Hindlimb muscle (tissue), 1 donor: ENCODE measurements at places on chromosomes 3 and 15. TPM values are rescaled to one million over a fixed set of nuclear protein-coding genes. Genes with fewer than 3 reads are reported as not detected.

The RLBP1 gene
- 0.30 TPM for polyA plus RNA-seq

The VPS8 gene
- polyA plus RNA-seq, result 86.4 TPM

The ZNF35 gene
- polyA plus RNA-seq, result 6.2 TPM

The VEPH1 gene
- 1.0 TPM for polyA plus RNA-seq

The MRAS gene
- polyA plus RNA-seq, result 75.7 TPM

The ZIC4 gene
- polyA plus RNA-seq, result 3.8 TPM

- DNase-seq, result no peak
Observed at GRCh38 chr15:99507016-99507503, 58.7 kb upstream of the MEF2A start.

GRCh38 chr15:75233504-75234190 is 24.5 kb upstream of the GOLGA6C start:
- DNase-seq, result no peak

- no peak for DNase-seq
Observed at GRCh38 chr3:49727924-49728361, 4.2 kb upstream of the GMPPB start.

- DNase-seq, result no peak
Observed at GRCh38 chr15:98408231-98408630, 240.1 kb upstream of the IGF1R start.

GRCh38 chr3:42355612-42356011 is 54.8 kb downstream of the LYZL4 start:
- DNase-seq, result no peak

DNA sequence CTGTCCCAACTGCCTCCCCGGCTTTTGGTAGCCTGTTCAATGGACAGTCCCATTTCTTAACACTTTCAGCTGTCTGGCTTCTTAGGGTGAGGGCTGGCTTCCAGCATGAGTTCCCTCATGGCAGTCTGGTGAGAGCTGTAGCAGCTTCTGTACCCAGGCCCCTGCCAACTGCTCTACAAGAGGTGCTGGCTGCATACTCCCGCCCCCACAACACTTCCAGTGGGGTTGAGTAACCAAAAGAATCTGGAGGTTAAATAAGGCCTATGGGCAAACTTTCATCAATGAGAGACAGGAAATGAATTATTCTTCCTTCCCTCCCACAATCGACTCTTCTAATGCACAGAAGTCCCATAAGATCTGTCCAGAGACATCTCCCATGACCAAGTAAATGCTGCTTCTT is 145.0 kb downstream of the NEK10 start:
- DNase-seq, result no peak

DNA sequence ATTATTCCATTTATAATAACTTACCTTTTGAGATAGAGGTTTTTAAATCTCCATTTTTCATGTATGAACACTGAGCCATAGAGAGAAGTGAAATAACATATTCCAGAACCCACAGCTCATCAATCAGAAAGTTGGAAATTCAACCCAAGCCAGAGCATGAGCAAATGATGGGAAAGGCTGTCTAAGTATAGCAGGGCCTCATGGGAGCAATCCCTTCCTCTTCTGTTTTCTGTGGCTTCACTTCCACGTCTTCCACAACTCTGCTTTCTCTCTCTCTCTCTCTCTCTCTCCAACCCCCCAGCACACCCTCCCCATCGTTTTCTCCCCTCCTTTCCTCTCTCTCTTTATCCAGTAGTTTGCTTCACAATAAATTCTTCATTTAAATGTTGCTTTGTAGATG is 14.8 kb upstream of the IL1RAP start:
- no peak for DNase-seq

- DNase-seq, result no peak
Observed at GRCh38 chr3:58746758-58747157, 80.2 kb upstream of the FAM3D start.

GRCh38 chr15:61811952-61812351 is 248.3 kb downstream of the VPS13C start:
- DNase-seq, result no peak

GRCh38 chr3:22399566-22399965 is 648.6 kb upstream of the ZNF385D start:
- DNase-seq, result no peak

DNA sequence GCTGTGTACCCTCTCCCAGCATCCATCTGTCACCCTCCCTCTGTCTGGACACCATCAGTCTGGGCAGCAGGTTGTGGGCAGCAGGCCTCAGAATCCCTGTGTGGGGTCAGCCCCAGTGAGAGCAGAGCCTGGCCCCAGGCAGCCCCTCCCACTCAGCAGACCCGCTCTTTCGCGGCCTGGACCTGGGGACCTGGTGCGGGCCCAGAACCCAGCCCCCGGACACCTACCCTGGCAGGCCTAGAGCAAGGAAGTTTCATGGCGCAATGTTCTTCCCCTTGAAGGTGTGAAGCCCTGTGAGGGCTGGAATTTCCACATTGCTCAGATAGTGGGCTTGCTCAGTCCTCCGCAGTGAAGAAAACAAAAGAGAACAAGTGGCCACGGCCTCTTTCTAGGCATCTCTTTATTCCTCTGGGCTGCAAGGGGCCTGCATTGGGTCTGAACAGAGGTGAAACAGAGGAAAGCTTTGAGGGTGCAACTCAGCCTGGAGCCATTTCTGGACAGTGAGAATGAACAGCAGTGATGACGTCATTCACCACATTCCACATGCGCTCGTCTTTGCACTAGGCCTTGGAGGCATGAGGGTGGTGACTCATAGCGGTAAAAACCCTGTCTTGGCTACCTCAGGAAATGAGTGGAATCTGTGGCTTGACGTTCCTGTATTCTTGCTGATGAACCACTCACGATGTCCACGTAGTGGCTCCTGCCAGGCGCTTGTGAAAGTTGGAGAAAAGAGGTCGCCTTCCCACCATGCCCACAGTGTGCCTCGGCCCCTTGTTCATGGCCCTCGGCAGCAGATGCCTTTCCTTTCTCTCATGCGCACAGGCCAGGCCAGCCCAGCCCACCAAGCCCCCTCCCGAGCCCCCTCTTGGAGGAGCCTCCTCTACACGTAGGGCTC is 66.1 kb downstream of the SLC30A4 start:
- DNase-seq, result no peak

- no peak for DNase-seq
Observed at GRCh38 chr15:52018244-52018643, 775 bp upstream of the MAPK6 start.

DNA sequence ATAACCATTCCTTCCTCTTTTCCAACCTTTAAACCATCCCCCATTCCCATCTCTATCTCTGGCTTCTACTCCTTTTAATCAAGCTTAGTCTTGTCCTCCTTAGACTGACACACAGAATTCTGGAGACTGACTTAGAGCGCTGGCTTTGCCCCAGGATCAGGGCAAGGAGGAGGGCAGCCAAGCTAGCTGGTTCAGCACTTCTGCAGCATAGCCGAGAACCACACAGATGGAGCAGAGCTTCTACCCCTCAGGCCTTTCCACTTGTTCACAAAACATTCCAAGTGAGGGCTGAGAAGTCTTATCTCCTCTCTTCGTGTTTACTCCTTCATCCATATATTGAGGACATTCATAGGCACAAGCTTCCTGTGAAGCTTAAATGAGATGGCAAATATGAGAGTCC is 246.5 kb upstream of the PEX5L start:
- DNase-seq, result no peak

DNA sequence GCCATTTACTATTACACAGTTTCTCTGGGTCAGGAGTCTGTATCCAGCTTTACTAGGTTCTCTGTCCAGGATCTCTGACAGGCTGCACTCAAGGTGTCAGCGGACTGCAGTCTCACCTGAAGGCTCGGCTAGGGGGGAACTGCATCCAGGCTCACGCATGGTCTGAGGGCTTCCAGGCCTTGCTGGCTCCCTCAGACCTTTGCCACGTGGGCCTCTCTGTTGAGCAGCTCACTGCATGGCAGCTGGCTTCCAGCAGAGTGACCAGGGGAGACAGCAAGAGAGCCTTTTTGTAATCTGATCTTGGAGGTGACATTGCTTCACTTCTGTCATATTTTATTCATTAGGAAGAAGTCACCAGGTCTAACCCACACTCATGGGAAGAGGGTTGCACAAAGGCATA is 152.3 kb downstream of the CACNA2D3 start:
- DNase-seq, result no peak

- no peak for DNase-seq
Observed at GRCh38 chr15:58923696-58924300, 9.7 kb downstream of the SLTM start.

DNA sequence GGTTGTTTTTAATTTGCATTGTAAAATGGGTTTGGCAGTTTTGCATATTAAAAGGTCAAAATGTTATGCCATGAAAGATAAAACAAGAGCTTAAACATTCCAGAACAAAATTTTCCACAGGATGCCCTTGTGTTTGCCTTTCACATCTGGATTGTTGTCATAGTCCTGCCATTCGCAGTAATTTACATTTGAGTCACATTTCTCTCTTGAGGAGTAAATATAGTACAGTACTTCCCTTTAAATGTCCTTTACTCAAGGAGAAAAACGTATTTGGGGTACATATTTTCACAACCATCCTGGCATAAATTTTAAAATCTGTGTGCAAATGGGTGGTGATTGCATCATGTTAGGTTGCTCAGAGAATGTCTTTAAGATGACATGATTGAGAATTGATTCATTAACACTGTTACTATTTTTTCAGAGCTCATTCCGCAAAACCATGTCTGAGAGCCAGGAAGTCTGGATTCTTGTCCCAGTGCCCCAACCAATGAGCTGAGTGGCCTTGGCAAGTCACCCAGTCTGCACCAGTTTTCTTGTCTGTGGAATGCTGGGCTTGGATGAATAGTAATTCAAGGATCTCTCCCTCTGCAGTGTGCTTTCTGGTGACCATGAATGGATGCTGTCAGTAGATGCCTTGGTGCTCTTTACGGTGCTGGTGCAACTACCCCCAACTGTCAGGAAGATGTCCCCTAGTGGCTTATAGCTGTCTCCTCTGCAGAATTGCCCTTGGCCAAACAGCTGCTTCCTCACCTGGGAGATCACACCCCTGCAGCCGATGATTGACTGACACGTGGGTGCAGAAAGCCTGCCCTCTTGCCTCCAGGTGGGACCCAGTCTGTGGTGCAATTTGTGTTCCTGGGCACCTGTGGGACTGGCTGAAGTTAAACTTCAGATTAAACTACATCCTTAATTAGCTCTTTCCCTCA is 43.0 kb downstream of the ABHD5 start:
- no peak for DNase-seq

DNA sequence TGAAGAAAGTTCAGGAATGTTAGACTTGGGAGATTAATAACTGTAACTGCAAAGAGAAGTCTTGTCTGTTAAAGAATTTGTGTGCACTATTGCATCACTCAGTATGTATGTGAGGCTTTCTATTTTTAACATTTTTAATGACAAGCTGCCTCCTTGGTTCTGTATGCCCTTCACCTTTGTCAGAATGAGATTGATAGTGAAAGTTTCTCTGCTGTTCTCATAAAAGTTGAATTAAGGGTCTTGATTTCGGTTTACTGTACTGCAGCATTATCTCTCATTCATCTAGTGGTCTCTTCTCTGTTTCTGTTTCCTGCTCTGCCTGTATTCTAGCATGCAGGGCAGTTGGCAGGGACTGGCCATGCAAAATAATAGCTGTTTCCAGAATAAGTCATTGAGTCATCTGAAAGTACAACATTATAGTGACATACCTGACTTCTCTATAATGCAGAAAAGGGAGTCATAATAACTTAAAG is 454.9 kb downstream of the IL5RA start:
- DNase-seq, result no peak
